ENCODE measurements at places on chromosomes 11 and 22.

DNA sequence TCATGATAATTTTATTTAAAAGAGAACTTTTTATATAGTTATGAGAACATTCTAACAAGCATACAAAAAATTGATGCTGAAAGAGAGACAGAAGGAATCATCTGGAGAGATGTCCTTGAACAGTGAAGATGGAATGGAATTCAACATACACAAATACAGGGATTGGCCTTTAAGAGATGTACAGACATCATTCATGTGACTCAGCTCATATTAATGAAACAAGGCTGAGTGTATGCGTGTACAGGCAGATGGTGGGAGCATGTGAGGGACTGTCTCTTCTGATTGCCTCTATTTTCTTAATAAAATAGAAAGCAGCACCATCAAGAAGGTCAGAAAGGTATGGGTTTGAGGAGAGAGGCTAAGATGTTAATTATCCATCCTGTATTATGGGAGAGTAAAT, 793.3 kb downstream of the CNTN5 start:
- DNase-seq = no peak

DNA sequence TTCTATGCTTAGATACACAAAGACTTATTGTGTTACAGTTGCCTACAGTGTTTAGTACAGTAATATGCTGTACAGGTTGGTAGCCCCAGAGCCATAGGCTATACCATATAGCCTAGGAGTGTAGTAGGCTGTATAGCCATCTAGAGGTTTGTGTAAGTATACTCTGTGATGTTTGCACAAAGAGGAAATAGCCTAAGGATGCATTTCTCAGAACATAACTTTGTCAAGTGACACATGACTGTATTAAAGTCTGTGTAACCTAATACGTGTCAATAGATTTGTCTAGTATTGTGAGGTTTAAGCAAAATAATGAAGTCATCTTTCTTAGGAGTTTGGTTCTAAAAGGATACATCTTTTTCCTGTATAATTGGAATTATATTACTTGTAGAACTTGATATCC, 5.5 kb downstream of the ZC3H12C start:
- no peak for DNase-seq

GRCh38 chr11:47414685-47415070, 6.3 kb downstream of the SLC39A13 start:
- no peak for DNase-seq

DNA sequence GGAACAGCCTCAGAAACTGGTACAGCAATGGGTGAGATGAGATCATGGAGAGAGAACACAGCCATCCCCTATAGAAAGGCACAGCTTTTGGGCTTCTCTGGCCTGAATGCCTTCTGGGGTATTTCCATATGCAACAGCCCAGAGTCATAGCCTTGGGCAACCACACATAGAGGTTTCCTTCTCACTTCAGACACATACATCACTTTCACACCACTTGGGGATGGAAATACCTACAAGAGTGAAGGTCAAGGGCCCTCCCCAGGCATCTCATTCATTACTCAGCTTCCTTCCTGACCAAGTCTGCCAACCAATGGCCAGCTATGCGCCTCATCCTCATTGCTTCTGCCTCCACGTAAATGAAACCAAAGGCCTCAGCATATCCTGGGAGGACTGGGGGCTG, 17.7 kb upstream of the OLFML1 start:
- DNase-seq = no peak

DNA sequence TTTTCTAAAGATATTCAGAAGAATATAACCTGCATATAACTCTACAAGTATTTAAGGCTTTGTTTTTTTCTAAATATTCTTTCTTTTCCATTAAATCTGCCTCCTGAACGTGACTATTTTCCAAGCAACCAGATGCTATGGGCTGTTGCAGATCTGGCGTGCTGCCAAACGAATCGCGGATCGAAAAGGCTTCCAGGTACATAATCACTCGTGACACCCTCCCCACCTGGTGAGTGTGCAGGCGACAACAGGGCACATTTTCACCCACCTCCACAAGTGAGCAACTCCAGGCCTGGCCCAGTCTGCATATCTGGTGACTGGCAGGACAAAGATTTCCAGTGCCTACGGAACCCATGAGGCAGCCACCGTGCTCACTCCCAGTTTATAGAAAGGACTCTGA, 660.1 kb downstream of the OPCML start:
- no peak for DNase-seq

All from CD4-positive, CD25-positive, alpha-beta regulatory T cell (primary cell).